GM19239 (cell line): ENCODE measurements at places on chromosomes 6 and 20.

- peak; percentile 38 for DNase-seq
These were observed 13.8 kb upstream of the GTF3C6 start for GRCh38 chr6:110944681-110945151.

DNA sequence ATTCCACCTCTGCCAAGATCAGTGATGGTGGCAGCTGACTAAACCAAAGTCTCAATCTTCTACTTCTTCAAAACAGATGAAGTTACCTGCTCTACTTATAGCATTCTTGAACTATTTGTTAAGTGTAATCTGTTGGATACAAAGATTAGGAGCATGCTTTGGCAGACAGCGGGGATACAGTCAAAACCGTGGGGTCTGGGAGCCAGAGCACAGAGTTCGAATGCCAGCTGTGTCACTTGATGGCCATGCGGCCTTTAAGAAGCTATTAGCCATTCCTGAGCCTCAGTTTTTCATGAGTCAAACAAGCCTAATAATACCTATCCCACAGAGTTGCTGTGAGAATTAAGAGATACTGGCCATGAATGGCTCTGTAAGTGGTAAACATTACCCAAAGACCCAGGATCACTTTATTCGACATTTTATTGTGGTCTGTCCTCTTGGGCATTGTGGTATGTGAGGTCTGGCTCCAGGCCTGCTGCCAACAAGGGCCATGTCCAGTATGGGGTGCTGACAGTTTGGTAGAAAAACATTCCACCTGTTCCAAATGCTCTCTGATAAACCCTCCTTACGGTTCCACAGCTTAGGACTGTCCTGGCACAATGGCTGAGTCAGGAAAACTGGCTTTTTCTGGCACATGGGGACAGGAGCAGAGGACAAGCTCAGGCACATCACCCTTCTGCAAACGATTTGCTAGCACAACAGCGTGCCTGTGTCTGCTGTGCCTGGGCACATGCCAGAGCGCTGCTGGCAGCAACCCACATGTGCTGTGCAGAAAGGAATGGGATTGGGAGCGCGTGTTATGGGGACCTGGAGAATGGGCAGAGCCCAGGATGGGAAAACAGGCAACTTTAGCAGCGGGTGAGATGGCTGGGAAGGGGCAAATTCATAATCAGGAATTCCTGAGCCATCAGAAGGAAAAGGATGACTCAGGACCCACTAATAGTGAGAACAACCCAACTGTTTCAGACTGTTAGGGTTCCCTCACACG lies 15.7 kb upstream of the FAM83C start:
- no peak for DNase-seq

GRCh38 chr6:96907498-96907897 lies 9.8 kb upstream of the NDUFAF4 start:
- no peak for DNase-seq

DNA sequence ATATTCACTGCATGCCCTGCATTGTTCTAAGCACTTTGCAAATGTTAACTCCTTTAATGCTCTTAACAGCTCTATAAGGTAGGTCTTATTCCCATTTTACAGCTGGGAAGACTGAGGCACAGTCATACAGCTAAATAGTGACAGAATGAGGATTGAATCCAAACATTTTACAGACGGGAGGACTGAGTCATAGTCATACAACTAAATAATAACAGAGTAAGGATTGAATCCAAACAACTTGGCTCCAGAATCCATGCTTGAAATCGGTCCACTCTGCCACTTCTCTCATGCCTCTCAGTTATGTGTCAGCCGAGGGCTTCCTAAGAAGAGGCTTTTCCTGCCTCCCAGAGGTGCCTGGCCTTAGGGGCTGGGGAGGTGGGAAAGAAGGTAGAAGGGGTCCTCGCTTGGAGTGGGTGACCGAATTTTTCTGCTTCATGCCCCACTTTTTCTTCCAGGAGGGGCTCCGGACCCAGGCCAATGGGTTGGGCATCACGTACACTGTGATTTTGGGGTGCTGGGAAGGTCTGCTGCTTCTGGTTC lies 137.4 kb upstream of the RNF24 start:
- no peak for DNase-seq

- no peak for DNase-seq
These were observed 343.7 kb upstream of the IRAK1BP1 start for GRCh38 chr6:78523622-78524021.

DNA sequence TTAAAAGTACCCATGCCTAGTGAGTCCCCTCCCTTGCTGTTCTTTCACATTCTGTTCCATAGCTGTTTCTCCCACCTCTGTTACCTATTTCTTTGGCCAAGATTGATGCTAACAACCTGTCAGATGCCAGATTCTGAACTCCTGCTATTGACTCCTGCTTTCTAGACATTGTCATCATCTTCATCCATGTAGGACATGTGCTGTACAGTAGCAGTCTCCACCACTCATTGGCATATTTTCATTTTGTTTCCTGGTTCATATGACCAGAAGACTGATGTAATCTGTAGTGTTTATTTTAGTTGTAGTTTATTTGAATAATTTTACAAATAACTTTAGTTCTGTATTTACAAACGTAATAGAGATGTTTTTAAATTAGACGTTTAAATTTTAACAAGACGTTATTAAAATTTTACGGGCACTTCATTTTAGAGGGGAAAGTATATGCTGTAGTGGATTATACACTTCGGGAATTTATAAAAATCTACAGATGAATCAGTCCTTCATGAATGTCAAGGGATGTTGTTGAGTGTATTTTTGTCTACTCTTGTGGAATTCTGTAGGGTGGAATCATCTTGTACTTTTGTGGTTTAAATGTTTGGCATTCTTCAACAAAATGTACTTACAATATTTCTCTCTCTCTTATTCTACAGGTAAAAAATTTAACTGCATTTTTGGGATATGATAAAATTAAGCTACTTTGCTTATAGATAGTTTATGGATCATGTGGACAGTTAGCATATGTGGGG lies 34.1 kb downstream of the TRMT11 start:
- DNase-seq, result no peak
